ENCODE measurements at places on chromosomes 2 and 18. TPM values are rescaled to one million over a fixed set of nuclear protein-coding genes. Genes with fewer than 3 reads are reported as not detected.

The RMDN2 gene
- total RNA-seq = 14.3 TPM

The LINC00305 gene
- not detected for total RNA-seq

The CTNNA2 gene
- total RNA-seq = 114 TPM

The PLEK gene
- total RNA-seq = 2.7 TPM

The TUBA4B gene
- total RNA-seq = not detected

The CELF4 gene
- 62.9 TPM for total RNA-seq

The MYO1B gene
- 63.5 TPM for total RNA-seq

The NPHP1 gene
- 7.2 TPM for total RNA-seq

The CXCR1 gene
- total RNA-seq = not detected

The ARHGAP25 gene
- total RNA-seq = 0.82 TPM

The PROC gene
- total RNA-seq = 0.18 TPM

The SERPINB11 gene
- total RNA-seq = not detected

The CCDC141 gene
- 2.6 TPM for total RNA-seq

The CYRIA gene
- 28.2 TPM for total RNA-seq

DNA sequence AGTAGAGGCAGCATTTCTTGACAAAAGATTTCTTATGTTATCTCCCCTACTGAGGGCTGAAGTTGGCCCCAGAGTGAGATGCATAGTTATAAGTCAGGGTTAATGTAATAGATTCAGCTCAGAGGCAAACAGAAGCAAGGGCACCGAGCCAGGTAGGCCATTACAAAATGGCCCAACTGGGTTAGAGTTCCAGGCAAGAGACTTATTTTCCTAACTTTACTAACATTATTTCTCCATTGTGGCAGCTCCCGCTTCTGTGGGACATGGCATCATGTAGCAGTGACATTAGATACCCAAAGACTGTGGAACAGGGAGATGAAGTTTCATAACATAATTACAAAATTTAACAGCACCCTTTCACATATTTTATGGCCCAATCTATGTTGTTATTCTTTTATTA lies 27.1 kb downstream of the TSPYL6 start:
- no peak for DNase-seq

- no peak for DNase-seq
Measured at GRCh38 chr18:524466-524865, 24.0 kb upstream of the COLEC12 start.

GRCh38 chr18:7133181-7133580 lies 15.6 kb upstream of the LAMA1 start:
- DNase-seq = no peak

DNA sequence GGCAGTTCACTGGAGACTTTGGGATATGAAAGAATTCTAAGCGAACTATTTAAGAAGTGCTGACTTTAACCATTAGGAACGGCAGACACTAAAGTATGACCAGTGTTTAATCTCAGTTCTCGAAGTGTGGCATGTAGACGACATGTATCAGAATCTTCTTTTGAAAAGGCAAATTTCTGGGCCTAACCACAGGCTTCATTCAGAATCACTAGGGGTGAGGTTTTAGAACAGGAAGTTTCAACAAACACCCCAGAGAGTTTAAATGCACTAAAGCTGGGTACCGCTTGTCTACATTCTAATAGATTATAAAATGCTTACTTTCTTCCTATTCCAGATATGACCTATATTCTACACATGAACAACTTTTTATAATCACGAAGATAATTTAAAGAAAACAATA lies 180.3 kb downstream of the ANKRD44 start:
- DNase-seq = no peak

DNA sequence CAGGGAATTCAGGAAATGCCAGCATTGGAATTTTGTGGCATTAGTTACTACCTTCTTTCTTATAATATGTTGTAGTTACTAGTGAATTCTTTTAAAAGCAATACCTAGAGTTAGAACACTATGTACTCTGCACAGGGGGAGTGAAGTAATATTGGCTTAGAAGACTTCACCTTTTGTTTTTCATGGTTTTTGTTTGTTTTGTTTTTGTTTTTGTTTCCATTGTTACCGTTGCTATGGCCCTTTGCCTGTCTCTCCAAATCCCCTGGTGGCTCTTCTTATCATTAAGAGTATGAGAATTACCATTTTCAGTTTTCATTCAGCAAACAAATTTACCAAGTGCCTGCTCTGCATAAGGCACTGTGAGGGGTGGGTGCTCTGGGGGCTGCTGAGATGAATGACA lies 160.1 kb downstream of the HAUS1 start:
- no peak for DNase-seq

DNA sequence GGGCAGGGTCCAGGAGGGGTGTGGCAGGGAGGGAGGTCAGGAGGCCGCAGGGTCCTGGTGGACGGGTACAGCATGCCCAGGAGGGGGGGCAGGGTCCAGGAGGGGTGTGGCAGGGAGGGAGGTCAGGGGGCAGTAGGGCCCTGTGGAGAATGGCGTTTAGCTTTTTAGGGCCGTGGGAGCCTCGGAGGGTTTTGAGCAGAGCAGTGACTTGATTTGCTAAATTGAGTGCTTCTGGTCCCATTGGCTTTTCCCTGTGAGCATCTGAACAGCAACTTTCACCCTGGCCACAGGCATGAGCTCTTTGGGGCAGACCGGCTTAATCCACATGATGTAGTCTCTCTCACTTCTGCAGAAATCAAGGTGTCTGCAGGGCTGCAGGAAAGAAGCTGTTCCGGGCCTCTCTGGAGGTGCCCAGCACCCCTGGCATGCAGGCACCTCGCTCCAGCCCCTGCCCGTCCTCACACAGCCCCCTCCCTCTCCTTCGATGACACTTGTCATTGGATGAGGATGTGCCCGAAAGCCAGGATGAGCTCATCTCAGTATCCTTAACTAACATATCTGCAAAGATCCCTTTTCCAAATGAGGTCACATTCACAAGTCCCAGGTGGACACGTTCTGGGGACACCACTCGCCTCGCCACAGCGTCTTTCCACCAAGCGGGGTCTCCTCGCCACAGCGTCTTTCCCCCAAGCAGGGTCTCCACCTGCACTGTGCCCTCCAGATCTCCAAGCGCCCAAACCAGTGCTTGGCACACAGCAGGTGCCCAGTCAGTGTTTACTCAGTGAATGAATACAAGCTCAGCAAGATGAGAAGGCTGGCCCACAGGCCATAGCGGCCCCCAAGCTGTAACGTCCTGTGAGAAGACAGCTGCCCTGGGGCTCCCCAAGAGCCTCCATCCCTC lies 94.0 kb downstream of the NDUFA10 start:
- no peak for DNase-seq

GRCh38 chr18:47772374-47773248 lies 157.8 kb downstream of the SMAD2 start:
- DNase-seq = no peak

- no peak for DNase-seq
Measured at GRCh38 chr2:195824478-195824877, 167.5 kb downstream of the SLC39A10 start.

- DNase-seq = no peak
Measured at GRCh38 chr2:12501469-12502158, 215.1 kb upstream of the TRIB2 start.

GRCh38 chr2:85838641-85839040 lies 50.1 kb downstream of the ST3GAL5 start:
- no peak for DNase-seq

DNA sequence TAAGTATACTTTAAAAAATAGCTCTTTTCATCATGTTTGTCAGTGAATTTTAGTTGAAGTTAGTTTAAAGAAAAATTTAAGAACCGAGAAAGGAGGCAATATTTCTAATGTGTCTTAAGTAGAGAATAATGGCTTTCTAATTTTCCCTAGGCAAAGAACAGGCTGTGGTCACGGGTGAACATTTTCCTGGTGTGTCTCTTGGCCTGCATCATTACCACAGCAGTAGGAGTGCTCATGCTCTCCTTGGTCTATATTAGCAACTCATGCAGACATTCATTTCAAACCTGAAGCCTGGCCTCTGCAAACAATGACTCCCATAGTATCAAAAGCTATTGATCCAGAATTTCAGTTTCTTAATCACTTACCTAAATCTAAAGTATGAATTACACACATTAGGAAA lies 57.4 kb downstream of the C18orf54 start:
- no peak for DNase-seq

- peak; percentile 37 for DNase-seq
Measured at GRCh38 chr18:52903857-52904256, 563.9 kb downstream of the DCC start.

- DNase-seq = no peak
Measured at GRCh38 chr2:121898483-121898882, 143.0 kb downstream of the TSN start.

DNA sequence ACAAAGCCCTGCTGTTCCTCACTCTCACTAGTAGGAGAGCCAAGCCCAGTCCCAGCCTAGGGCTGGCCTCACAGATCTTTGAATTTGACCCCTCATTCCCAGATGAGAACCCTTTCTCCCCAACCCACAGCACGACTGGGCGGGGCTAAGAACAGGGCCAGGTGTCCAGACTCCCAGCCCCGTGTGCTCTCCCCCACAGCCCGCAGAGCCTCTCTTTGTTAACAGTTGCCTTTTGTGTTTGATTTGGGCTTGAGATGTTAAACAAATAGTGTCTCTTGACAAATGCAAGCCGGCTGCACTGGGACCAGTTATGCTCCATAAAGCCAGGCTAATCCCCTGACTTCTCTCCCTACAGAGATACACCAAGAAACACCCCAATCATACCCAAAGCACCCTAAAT lies 4.7 kb upstream of the KCNK3 start:
- DNase-seq = no peak

DNA sequence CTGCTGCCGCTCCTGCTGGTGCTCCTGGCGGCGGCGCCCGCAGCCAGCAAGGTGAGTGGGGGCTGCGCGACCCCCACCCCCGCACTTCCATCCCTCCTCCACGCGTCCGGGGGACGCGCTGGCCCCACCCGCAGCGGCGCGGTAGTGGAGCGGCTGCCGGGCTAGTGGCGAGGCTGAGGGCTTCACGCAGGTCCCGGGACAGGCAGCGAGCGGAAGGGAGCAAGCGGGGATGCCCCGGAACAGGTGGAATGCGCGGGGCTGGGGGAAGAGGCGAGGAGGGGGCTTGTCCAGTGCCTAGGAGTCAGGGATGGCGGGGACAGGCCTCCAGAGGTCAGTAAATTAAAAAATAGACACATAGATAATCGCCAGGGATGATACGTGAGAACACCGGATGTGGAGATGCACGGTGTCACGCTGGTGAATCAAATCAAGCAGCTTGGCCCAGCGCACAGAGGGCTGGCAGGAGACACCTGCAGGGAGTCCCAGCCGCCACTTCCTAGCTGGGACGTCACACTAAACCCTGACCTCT lies 403 bp downstream of the COL4A3 start:
- DNase-seq = no peak

DNA sequence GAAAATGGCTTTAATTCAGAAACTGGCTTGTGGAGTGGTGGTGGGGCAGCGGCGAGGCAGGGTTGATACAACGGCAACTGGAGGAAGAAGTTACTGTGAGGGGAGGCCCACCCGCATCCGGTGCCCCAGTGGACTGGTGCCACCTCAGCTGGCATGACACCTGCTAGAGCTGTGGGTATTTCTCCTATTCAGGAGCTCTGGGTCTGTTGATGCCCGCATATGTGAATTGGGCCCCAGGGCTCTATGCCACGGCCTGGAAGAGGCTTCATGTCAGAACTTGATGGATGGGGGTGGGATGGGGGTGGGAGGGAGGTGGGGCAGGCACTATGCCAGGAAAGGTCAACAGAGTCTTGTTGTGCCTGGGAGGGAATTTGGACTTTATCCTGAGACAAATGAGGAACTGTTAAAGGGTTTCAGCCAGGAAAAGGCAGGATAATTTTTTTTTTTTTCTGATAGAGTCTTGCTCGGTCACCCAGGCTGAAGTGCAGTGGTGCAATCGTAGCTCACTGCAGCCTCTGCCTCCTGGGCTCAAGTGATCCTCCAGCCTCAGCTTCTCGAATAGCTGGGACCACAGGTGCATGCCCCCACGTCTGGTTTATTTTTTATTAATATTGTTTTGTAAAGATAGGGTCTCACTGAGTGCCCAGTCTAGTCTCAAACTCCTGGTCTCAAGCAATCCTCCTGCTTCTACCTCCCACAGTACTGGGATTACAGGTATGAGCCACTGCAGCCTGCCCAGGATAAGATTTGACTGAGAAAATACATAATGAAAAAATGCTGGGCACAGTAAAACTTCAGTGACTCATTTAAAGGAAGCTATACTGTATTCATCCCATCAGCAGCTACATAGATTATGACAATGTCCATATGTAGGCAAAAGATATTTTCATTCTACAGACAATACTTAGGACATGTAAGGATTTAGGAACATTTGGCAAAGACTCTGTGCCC lies 52.6 kb downstream of the SH2D6 start:
- no peak for DNase-seq

DNA sequence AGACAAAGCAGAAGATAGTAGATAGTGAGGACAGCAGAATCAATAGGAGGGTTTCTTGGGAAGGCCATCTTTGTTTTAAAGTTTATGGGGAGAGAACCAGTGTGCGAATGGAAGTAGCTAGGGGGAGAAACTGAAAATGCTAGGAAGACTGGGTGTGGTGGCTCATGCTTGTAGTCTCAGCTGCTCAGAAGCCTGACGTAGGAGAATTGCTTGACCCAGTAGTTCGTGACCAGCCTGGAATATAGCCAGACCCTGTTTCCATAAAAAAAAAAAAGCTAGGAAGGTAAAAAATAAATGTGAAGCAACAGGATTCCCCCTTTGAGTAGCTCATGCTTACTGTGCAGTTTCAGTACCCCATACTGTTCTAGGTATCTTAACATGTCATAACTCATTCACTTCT lies 19.2 kb upstream of the DRC1 start:
- DNase-seq = no peak

DNA sequence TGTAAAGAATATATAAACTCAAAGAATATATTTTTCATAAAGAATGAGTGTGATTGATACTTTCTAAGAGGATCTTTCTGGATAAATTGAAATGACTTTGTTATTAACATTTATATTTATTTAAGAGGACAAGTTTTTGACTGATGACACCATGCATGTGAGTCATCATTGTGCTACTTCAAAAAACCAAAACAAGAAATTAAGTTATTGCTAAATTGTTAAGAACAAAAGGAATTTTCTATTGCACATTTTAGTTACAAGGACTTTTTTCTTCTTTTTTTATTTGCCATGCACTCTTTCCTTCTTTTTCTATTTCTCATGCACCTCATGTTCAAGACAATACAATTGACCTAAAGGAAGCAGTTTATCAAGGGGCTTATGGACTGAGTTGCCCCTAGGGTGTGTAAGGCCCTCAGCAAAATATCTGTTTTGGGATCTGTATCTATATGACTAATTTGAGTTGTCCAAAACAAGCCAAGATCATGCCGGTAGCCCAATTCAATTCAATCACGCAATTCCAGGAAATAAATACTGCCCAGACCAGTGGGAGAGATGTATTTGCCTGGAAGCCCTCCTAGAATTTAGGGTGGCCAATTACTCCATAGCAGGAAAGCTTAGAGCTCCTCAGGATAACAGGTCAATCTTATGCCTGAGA lies 654.3 kb downstream of the METTL4 start:
- no peak for DNase-seq

Data from cerebellum (tissue), 4 donors.